Mesenteric fat pad (tissue), 1 donor: ENCODE measurements at places on chromosomes 4 and X. TPM values are rescaled to one million over a fixed set of nuclear protein-coding genes. Genes with fewer than 3 reads are reported as not detected.

DNA sequence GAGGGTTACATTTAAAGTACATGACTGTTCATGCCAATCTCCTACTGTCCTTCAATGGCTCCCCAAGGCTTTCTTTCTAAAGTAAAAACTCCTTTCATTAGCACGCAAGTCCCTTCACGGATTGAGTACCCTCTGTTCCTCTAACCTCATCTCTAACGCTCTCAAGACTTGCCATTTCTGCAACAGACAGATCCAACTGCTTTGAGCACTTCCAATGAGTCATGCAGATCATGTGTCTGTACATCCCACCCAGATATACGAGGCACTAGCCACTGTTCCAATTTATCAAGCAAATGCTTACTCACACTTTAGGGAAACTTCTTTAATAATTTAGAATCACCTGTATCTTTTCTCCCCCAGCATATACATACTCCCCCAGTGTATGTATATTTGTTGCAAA is 332.5 kb upstream of the ZFP42 start:
- no peak for DNase-seq

DNA sequence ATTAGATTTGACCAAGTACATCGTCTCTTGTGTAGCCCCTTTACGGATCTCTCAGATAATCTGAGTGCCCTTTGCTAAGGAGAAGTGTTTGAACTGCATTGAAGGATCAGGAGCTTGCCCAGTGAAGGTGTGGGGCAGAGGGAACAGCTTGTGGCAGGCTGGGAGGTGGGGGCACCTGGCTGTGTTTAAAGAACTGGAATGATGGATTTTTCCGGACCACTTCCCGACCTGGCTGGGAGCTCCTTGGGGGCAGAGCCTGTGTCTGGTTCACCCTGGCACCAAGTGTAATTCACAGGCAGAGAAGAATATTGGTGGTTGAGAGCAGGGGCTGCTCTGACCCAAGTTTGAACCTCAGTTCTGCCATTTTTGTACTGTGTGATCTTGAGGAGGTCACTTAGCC is 18.5 kb downstream of the TBC1D14 start:
- DNase-seq, result no peak

DNA sequence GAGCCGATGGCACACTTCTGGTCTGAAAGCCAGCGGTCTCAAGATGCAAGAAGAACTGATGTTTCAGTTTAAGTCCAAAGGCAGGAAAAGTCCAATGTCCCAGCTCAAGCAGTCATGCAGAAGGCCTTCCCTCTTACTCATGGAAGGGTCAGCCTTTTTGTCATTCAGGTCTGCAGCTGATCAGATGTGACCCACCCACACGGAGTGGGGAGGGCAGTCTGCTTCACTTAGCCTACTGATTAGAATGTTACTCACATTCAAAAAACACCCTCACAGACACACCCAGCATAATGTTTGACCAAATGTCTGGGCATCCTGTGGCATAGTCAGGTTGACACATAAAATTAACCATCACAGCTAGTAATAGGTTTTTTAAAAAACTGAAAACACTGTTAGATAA is 6.6 kb downstream of the HCCS start:
- DNase-seq, result no peak

GRCh38 chrX:102745513-102745856 is 24.9 kb downstream of the GPRASP3 start:
- DNase-seq, result no peak

- DNase-seq, result no peak
These were observed 2702.5 kb downstream of the PCDH7 start for GRCh38 chr4:33422656-33423055.

The PRDM8 gene
- total RNA-seq, result 2.6 TPM

The FGB gene
- total RNA-seq, result not detected

The MGAT4D gene
- total RNA-seq, result not detected
